T-helper 1 cell (primary cell): ENCODE measurements at places on chromosomes 2 and 18.

GRCh38 chr2:106117347-106117746 is 76.8 kb downstream of the UXS1 start:
- no peak for DNase-seq

DNA sequence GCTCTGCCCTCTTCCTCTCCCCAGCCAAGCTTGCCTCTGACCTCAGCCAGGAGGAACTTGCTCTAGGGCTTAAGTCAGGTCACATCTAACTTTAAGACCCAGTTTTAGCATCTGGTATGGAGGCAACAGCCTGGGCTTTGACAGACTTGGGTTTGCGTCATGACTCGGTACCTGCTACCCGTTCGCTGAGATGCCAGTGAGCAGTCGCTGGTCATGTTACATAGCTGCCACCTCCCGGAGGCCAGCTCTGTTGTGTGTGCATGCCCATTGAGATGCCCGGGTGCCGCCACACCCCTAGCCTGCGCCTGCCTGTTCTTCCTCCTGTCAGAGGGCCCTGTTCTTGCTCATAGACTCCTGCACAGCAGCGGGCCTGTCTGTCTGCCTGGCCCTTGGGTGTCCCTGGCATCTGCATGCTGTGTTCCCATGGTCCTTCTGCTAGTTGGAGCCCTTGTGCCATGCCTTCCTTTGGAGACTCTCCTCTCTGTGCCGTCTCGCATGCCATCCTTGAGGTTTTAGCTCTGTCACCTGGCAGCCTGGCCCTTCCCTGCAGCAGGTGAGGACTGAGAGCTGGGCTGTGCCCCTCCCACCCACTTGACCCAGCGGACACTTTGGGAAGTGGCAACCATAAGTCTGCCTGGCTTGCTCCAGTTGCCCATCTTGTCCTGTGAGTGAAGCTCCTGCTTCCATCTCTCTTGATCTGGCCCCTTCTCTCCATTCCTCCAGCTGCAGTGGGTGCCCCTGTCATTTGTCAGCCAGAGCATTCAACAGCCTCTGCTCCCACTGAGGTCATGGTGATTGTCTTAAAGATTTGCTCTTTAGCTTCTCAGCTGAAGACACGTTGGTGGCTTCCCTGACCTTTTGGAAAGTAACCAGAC is 24.9 kb downstream of the ASAP2 start:
- no peak for DNase-seq

DNA sequence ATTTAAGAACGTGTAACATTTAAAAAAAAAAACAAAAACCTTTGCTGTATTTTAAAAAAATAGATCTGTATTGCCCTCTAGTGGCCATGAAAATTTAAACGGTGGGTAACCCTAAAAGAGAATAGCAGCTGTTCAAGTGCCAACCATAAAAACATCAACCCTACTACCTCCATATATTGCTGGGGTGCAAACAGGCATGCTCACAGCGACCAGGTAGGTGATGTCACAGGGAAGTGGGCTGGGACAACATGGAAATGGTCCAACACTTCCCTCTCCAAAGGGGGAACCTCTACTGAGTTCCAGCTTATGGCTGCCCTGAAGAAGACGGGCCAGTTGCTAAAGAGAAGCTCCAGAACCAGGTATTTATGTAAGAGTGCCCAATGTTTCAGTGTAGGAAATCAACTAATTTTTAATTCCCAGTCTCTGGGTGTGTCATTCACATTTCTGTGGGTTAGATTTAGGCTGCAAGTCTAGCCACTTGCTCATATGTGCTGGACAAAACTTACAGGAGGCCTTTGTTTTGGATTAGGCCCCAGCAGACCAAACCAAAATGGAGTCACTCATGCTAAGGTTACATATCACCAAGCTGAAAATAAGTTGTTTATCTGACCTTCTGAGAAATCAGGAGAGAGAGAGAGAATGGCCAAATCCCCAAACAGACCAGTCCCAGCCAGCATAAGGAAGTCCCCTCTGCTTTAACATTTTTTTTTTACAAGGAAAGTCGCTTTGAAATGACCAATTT is 54.5 kb downstream of the SKA1 start:
- DNase-seq = no peak

DNA sequence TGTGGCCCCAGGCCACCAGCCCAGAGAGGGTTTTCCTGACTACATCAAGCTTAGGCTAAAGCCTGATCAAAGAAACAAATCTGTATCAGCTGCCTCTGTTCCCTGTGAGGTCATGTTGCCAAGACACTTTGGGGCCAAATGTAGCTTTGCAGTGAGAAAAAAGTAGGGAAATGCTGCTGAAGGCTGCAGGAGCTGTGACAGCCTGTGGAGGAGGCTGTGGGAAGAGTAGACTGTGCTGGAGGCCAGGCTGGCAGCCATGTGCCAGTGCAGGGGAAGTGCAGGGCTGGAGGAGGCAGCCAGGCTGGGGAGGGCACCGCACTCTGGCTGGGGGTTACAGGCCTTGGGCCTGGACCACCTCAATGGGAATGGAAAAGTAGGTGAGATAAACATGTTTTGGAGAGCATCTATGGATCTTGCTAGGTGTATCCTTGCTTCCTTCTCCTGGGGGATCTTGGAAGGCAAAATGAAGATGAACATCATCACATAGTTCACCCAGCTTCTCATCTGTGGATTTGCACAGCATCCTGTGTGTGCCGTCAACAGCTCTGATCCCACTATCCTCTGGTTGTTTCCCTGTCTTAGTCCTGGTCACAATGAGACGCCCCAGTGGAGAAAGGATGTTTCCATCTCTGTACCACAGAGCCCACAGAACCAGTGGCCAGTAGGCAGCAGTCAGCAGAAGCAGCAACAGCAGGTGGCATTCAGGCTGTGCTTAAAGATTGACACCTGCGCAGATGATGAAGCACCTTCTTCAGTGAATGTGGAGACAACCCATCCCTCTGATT is 103.8 kb upstream of the COPS8 start:
- no peak for DNase-seq

GRCh38 chr2:157443795-157444640 is at the start of gene CYTIP:
CYTIP (minus strand) TSS chr2:157444089; CDS start chr2:157444020, 69 bp downstream.
- DNase-seq = peak; percentile 94

- DNase-seq = no peak
Measured at GRCh38 chr2:100902817-100903405, 83.0 kb downstream of the NPAS2 start.

GRCh38 chr2:28821295-28821958 is 10.8 kb downstream of the SPDYA start:
- no peak for DNase-seq

- DNase-seq = no peak
Measured at GRCh38 chr2:47457268-47457667, 54.3 kb downstream of the MSH2 start.

DNA sequence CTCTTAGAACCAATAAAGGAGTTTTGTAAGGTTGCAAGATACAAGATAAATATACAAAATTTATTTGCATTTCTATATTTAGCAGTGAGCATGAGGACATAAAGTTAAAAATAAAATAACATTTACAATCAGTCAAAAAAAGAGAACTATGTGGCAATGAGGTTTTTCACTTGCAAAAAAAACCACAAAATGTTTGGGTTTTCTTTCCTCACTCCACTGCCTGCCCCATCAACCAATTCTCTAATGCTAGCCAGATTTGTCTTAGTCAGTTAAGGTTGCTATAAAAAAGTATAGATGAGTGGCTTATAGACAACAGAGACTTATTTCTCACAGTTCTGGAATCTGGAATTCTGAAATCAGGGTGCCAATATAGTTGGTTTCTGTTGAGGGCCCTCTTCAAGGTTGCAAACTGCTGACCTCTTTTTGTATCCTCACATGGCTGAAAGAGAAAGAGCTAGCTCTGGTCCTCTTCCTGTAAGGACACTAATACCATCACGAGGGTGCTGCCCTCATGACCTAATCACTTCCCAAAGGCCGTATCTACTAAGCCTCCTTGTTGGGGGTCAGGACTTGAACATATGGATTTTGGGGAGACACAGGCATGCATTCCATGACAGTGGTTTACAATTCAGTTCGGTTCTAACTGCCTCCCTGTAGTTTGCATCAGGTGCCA is 566.2 kb downstream of the GALR1 start:
- no peak for DNase-seq

DNA sequence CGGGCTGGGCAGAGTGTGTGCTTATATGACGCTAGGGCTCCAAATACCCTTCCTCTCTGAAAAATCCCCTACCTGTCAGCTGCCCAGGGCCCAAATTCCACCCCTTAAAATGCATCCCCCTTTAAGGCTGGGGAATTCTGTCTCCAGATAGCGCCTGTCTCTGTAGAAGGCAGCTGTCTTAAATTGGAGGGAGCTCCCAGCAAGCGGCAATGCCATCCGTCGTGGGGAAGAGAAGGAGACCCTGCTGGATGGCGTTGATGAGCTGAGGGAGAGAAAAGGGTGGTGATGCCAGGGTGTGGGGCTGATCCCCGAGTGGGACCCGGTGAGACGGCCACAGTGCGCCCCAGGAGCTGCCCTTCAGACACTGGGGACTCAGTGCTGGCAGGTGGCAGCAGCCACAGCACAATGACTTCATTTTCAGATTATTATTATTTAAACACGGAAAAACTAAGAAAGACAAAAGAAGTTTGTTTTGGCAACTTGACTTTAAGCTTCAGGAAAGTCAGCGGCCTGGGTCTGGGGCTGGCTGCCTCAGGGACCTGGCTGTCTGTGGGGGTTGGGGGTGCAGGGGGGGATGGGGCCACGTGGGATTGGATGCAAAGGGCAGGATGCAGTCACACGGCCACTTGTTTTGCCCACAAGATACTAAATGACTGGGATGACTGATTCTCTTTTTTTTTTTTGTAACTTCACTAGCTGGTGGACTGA is 152.8 kb downstream of the TFCP2L1 start:
- DNase-seq = no peak
